Right renal cortex interstitium (tissue), 3 donors: ENCODE measurements at places on chromosomes 5 and 9. TPM values are rescaled to one million over a fixed set of nuclear protein-coding genes. Genes with fewer than 3 reads are reported as not detected.

TPPP gene
- 5.5 TPM for polyA plus RNA-seq

CCIN gene
- 0.39 TPM for polyA plus RNA-seq

LRRC14B gene
- not detected for polyA plus RNA-seq

ALDH1A1 gene
- polyA plus RNA-seq, result 323 TPM

RALGPS1 gene
- polyA plus RNA-seq, result 20.2 TPM

EIF4E1B gene
- not detected for polyA plus RNA-seq

ZDHHC21 gene
- 18.8 TPM for polyA plus RNA-seq

SLC6A3 gene
- polyA plus RNA-seq, result 0.72 TPM

SMIM33 gene
- not detected for polyA plus RNA-seq

C5orf52 gene
- polyA plus RNA-seq, result not detected

SLC4A9 gene
- 23.9 TPM for polyA plus RNA-seq

FGF18 gene
- polyA plus RNA-seq, result 0.40 TPM

PROB1 gene
- 1.7 TPM for polyA plus RNA-seq

MEIKIN gene
- polyA plus RNA-seq, result 0.19 TPM

GPR150 gene
- polyA plus RNA-seq, result 0.06 TPM
